ENCODE measurements at places on chromosomes 7 and 10. TPM values are rescaled to one million over a fixed set of nuclear protein-coding genes. Genes with fewer than 3 reads are reported as not detected.
A peak's percentile ranks its signal among the peaks of the same experiment; 100 is the strongest.

Gene OR6V1
- total RNA-seq: not detected

Gene BTBD16
- total RNA-seq: under 0.01 TPM

Gene SLC29A4
- 0.99 TPM for total RNA-seq

Gene GRB10
- 59.9 TPM for total RNA-seq

GRCh38 chr7:131106681-131107336 is 220.9 kb upstream of the MKLN1 start:
- peak; percentile 67 for DNase-seq

- no peak for DNase-seq
These were observed 156.6 kb downstream of the NOC3L start for GRCh38 chr10:94206176-94206575.

GRCh38 chr10:105949721-105950120 is 1214.8 kb downstream of the SORCS1 start:
- DNase-seq: no peak

DNA sequence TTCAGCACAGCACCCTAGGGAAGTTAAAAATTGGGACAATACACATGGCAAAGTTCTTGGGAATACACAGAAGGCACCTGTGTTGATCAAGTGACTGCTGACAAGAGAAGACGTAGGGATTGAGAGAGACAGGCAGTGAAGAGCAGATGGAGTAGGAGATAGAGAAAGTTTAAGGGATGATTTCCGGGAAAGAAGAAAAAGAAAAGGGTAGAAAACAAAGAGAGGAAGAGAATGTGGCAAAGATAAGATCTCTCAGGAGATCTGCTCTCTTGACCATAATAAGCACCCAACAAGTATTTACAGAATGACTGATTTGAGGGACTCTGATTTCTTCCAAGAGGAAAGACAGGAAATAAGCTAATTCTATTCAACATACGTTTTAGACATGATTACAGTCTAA is 15.1 kb upstream of the RALA start:
- DNase-seq: no peak

- DNase-seq: no peak
These were observed 919 bp downstream of the PLA2G12B start for GRCh38 chr10:72953687-72954086.

GRCh38 chr10:35322636-35323035 is 13.7 kb upstream of the CCNY start:
- no peak for DNase-seq

GRCh38 chr10:49426490-49427360 is 30.8 kb upstream of the DRGX start:
- DNase-seq: no peak

GRCh38 chr10:17915181-17915580 is 36.5 kb upstream of the SLC39A12 start:
- no peak for DNase-seq

DNA sequence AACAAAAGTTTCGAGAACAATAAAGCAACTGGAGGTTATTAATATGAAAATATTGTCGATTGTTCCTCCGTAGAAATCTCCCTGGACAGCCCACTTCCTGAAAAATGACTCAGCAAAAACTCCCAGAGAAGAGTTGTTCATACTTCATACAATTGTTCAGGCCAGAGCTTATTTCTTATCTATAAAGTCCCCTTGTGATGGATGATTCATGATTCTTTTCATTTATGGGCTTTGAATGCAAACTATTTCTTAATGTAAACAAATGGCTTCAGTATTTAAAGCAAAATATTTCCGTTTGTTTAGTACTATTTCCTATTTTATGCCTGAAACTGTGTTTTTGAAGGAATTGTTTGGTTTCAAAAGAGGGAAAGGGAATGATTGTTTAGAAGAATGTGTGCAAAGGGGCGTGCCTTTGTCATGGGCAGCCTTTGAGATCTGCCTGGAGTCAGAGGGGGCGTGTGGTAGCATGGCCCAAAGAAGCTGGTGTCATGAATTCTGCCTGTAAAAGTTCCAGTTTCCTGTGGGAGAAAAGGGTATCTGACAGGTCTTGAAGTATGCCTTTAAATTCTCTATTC is 26.2 kb upstream of the EXOC6 start:
- peak; percentile 97 for DNase-seq

- no peak for DNase-seq
These were observed 308.5 kb downstream of the REEP3 start for GRCh38 chr10:63829573-63830149.

DNA sequence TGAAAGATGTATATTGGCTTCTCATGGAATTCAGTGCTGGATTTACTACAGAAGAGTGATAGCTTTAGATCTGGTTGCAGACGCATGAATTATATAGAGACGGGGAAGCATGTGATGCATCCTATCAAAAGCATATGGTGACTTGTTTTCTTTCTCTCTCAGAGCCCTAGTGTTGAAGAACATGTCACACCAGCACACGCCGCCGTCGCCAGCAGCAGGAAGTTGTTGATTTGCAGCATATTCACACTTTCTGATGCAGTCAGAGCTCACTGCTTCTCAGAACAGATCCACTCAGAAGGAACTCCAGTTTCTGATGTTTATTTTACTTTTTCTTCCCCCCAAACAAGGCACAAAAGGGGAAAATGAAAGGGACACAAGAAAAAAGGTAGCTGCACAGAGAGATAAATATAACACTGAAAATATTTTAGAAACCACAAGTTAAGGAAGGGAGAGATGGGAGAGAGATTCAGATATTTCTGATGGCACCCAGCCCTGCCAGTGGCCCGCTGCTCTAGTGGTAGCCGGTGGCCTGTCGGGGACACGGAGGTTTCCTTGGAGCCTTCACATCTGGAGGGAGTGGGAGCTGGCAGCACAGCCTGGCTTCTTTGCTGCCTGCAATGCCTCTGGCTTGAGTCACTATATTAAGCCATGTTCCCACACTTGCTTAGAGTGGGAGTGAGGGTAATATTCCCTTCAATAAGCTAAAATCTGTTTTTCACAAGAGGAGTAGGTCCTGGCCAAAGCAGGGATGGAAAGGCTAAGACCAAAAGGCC is 123.2 kb downstream of the NRP1 start:
- DNase-seq: no peak

- peak; percentile 32 for DNase-seq
These were observed 2.4 kb downstream of the HHEX start for GRCh38 chr10:92692080-92692671.

DNA sequence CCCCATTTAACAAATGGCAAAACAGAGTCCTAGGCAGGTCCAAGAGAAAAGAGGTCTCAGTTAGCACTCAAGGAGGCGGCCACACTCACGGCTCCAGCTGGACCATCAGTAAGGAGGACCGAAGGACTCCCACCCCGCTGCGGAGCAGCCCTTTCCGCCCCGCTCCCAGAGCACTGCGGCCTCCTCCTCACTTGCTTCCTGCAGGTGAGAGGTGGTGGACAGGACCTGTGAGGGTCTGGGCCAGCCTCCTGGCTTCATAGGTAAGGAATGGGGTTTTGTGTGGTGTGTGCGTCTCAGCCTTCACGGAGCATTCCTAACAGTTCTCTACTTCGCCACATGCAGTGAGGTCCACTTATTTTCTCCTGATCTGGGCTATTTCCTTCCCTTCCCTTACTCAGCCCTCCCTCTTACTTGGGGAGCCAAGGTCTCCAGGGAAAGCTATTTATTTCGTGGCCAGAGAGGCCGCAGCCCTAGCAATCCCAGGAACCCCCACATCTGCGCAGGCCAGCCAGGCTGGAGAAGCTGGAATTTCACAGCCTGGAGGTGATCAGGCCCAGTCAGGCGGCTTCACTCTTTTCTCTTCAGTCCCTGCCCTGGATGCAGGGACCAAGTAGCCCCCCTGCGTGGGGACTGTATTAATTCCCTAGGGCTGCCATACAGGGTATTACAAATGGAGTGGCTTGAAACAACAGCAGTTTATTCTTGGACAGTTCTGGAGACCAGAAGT is 45.9 kb downstream of the ZNF783 start:
- DNase-seq: no peak

DNA sequence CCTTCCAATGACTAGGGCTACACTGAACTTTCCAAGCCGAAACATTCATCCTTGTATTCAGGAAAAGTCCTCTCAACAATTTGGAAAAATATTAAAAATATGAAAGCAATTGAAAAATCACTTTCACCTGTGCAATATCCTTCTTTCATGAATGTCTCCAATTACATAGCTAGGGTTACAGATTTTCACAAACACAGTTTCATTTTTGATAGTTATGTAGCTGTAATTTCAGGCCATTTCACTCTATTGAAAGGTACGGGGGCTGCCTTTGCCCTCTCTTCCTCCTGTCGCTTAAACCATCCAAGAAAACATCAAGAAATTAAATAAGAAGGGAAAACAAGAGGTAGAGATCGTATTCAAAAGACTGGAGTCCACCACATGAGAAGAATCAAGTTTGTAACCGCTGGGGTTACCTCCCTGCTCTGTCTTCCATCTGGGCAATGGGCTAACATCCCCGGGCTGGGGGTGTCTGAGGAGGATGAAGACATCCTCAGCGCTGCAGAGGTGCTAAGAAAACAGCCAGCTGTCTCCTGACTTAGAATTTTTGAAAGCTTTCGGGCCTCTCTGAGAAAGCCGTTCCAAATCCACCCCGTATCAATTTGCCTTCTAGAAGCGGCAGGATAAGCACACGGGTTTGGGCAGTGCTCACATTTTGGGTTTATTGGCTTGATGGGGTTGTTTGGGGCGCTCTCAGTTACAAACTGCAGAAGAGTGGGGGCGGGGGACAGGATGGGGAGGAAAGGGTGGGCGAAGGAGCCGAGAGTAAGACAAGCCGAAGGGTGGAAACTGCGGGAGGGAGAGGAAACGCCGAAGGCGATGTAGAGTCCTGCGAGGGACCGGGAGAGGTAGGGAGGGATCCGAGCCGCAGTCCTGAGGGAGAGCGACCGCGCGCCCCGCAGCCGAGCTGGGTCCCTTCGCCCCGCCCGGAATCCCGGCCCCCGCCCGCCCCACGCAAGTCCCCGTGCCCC is 24.3 kb upstream of the VAX1 start:
- no peak for DNase-seq

DNA sequence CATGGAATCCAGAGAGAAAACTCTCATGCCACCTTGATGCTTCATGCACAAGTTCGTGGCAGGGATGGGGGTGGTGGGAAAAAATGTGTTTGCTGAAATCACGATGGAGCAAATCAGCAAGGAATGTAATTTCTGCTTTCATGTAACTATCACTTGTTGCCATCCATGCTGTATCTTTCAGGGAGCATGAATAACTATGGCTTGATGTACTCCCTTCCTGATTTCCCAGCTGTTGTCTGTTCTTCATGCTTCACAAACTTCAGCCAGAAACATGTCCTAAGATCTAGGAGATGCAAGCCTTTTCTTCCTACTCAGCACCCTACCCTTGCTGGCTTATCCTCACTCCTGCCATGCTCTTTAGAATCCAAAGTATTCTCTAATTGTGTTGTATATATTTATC is 64.0 kb downstream of the LRRC4 start:
- DNase-seq: no peak

DNA sequence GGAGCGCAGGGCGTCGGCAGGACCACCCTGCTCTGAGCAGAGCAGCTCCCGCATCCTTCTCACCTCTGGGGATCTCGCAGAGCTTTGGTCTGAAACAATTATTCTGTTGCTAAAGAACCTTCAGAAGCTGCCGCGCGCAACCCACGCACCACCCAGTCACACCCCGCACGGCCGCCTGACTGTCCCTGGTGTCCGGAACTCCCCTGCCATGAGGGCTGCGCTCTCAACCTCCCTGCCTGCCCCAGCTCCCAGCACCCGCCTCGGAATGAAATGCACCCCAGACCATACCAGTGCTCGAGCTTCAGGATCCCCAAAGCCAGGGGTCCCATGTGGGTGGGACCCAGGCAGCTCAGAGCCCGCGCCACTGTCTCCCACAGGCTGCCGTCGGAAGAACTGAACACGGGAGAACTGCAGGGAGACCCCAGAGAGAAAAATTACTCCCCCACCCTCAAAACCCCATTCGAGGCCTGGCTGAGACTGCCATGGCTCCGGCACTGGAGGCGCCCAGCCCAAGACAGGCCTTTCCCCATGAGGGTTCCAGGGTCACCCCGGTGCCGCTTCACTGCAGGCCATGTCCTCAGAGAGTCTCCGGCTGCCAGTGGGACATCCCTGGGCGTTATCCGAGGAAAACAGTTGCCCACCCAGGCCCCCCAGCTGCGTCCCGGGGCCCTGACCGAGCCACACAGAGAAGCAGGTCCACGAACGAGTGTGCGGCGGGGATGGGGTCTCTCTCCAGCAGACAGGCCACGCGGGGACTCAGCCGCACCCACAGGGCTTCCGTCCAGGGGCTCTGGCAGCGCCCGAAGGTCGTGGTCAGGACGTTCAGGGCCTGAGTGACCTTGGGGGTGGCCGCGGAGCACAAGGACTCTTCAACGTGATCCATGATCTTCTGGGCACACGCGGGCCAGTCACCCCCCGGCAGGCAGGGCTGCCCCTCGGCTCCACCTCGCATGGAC is 12.1 kb downstream of the BRAT1 start:
- no peak for DNase-seq

- DNase-seq: no peak
These were observed 169.5 kb downstream of the DKK1 start for GRCh38 chr10:52483587-52483986.

- no peak for DNase-seq
These were observed 22.9 kb downstream of the CDK6 start for GRCh38 chr7:92813390-92814024.

DNA sequence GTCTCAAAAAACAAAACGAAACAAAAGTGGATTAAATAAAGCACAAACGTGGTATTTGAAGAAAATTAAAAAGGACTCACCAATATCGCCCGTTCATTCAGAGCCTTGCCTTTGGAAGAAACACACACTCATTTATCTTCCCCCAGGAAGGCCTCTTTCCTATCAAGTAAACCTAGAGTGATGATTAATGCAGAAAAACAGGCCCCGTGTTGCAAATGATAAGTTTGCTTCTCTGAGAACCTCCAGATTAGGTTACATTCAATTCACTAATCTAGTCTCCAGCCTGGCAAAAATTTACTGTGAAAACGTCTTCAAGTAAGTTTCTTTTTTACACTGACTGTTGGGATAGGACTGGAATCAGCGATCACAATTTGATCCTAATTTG is 78.0 kb upstream of the C1GALT1 start:
- no peak for DNase-seq

GRCh38 chr10:44988957-44989585 is 10.5 kb upstream of the DEPP1 start:
- no peak for DNase-seq

GRCh38 chr7:12210179-12211053 is 678 bp upstream of the TMEM106B start:
- DNase-seq: peak; percentile 55

GRCh38 chr10:61921143-61921542 is 19.6 kb downstream of the ARID5B start:
- no peak for DNase-seq

DNA sequence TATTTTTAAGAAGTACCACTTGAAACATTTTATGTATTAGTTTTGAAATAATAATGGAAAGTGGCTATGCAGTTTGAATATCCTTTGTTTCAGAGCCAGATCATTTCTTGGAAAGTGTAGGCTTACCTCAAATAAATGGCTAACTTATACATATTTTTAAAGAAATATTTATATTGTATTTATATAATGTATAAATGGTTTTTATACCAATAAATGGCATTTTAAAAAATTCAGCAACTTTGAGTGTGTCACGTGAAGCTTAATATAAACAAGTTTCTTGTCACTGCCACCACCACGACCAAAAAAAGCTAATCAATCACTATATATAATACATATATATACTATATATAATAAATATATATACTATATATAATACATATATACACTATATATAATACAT is 4.8 kb downstream of the IL6 start:
- no peak for DNase-seq
